NCI-H2081 (cell line): ENCODE measurements at places on chromosomes 12 and 14.

GRCh38 chr14:89432226-89432625 is 15.2 kb upstream of the FOXN3 start:
- DNase-seq = peak; percentile 53

DNA sequence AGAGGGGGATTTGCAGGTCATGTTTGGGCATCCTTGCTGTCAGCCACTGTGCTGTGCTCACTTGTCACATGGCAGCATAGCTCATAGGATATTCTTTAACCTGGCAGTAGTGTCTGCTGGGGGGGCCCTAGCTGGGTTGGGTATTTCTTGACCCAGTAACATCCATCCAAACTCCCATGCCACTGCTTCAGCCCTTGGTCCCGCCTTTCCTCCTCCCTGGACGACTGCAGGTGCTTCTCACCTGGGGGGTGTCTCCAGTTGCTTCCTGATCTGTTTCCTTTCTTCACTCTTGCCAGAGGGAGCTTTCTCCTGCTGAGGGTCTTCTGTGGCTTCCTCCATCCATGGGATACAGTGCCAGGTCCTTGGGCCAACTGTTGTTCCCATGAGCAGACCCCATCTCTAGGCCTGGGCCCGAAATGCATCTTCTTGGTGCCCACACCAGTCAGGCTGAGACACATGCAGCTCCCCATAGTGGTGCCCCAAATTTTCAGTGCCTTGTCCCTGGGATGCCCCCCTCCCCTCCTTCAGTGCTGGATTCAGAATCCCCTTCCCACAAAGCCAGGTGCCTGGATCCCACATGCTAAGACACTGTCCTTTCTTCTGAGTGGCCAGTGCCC is 20.5 kb downstream of the C14orf132 start:
- no peak for DNase-seq

- no peak for DNase-seq
Observed at GRCh38 chr12:11743423-11744409, 94.2 kb downstream of the ETV6 start.

DNA sequence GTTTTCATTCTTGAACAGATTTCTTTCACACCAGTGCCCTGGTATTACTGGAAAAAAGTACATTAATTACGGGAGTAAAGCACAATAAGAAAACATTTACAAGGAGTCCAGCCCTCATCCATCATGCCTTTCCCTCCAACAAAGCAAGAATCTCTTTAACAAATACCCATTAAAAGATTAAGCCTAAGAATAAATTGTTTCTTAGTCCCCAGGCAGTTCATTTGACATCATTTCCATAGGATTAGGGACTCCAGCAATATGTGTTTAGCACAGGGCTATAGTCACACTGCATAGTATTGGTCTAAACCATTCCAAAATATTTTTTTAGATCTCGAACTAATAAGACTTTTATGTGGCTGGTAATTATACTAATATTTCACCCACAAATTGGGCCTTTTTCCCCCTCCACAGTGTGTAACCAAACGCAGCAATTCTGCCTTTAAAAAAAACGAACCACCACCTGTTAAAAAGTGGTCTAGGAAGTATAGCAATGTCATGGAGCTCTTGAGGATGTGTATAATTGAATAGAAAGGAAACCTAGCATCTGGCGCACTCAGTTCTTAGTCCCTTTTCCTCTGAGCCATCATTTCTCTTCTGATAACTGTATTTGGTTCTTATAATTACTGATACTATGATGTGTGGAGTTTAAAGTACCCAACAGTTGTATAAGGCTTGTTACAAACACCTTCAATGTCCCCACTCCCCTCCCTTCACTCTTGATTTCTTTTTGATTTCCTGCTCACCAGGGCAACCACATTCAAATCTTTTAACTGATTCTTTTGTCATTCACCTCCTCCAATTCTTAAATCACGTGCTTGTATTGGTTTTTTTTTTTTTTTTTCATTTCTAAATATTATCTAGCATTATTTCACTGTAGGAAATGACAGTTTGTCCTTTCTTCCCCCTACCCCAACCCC is 138.7 kb downstream of the ETV6 start:
- DNase-seq = no peak

GRCh38 chr12:92362126-92362525 is 216.5 kb upstream of the BTG1 start:
- DNase-seq = no peak

DNA sequence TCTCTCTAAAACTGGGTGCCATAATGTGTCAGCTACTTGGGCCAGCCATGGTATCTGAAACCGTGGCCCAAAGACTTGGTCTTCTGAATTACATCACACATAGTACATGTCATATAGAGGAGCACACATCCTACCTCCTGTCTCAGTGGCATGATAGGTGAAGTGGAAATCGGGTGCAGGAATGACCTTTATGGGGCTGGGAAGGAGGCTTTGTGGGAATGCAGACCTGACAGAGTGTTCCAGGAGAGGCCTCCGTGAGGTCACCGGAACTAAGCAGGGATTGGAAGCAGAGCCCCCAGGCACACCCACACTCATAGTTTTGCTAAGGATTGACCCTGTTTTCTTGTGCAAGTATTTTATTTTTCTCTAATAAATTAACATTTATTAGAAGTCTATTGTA is 82.6 kb downstream of the NTF3 start:
- no peak for DNase-seq

DNA sequence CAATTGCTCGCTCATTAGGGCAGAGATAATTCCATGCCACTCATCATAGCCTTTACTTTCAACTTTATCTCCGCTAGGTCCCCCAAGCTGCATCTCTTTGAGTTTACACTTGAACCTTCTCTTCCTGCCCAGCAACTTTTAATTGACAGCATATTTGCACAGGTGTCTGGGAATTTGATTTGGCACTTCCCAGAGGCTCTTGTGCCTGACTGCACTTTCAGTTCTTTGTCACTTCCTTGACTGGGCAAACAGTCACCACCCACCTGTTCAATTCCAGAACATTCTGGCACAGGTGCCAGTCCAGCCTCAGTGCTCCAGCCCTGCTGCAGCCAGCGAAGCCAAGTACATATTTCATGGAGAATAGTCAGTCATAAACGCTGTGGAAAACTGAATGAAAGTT is 110.1 kb upstream of the LRIG3 start:
- no peak for DNase-seq

DNA sequence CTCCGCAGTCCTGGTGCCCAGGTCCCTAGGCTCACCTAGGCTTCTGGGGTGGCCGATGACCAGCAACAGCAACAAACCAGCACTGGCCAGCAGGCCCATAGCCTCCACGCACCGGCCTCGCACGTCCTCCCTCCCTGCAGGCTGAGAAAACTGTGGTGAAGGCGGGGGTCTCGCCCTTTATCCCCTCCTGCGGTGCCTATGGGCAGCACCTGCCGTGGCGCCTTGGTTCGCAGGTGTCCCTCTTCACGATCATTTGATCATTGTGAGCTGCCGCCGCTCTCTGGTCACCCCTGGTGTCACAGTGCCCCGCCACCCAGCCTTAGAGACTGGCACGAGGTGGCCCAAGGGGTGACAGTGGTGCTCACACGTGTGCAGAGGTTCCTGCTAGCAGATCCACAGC is at the start of gene OVCH1:
TSS of gene OVCH1 (minus strand) at position 99 of the 400 bp plus-strand sequence. CDS start at position 99, 0 bp downstream.
- DNase-seq = no peak

- DNase-seq = no peak
Observed at GRCh38 chr12:68048648-68049297, 59.5 kb downstream of the IFNG-AS1 start.

DNA sequence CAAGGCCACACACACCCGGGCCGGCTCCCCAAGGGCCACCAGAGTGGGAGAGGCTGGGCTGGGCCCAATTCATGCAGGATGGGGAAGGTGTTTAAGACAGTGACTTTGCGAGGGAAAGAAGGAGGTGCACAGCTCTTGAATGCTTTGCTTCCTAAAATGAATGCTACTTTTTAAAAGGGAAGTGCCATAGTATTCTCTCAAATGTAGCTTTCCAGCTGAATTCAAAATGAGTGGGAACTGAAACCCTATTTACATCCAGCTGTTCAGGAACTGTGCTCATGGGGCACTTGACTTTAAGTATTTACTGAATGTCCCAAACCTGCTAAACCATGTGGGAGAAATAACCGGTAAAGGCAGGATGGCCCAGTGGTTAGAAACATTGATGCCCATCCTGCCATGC is 7.6 kb downstream of the ITPK1 start:
- DNase-seq = no peak

DNA sequence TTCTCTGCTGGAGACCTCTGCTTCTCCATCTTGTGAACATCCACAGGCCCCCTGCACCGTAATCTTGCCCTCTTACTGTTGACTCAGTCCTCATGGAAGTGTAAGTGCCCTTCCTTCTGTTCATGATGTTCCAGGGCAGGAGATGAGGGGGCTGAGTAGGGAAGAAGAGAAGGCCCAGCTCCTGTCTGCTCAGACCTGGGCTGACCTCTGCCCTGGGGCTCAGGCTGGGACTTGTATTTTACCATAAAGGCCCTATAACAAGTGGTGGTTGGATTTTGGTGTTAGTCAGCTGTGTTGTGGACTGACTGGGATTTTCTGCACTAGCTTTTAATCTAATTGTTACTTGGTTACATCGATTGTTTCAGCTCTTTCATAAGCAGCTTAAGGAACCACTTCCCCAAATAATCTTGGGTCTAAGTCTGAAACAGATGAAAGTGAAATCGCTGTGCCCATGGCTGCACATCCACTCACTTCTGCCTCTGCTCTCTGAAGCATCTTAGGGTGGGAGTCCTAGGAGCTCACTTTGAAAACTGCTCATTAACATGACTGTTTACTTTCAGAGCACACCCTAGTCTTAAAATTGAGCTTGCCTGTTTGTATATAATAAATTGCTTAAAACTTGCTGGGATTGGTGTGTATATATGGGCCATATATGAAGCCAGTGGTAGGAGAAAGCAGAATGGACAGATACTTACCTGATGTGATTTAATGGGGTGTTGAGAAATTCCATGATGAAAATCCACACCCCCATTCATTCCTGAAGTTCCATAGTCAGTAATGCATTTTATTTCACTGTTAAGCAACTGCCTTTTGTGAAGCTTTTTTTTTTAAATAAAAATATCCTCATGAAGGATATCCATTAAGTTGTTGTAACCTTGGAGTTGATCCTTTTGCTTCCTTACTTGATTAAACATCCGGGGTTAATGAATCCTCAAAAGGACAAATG is 17.7 kb downstream of the C12orf71 start:
- no peak for DNase-seq

- peak; percentile 93 for DNase-seq
Observed at GRCh38 chr12:103249607-103250006, 246.2 kb downstream of the C12orf42 start.

GRCh38 chr14:52380294-52380693 is 66.2 kb downstream of the PTGER2 start:
- DNase-seq = no peak

GRCh38 chr12:110088936-110089335 is 35.2 kb upstream of the IFT81 start:
- DNase-seq = no peak

DNA sequence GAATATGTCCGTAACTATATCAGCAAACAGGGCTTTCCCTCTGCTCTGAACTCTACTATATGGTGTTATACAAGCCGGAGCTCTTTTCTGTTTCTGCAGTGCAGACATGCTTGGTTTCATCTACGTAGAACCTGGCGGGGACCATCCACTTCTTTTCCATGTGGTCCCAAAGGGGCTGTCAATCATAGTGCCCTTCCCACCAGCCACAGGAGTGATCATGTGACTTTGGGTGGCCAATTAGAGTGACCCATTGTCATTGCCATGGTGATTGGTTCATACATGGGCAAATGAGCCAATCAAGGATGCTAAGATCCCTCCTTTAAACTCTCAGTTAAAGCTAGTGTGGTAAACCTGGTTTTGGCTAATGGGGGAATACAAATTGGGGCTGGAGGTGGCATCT is 281.3 kb downstream of the TMEM132D start:
- no peak for DNase-seq

DNA sequence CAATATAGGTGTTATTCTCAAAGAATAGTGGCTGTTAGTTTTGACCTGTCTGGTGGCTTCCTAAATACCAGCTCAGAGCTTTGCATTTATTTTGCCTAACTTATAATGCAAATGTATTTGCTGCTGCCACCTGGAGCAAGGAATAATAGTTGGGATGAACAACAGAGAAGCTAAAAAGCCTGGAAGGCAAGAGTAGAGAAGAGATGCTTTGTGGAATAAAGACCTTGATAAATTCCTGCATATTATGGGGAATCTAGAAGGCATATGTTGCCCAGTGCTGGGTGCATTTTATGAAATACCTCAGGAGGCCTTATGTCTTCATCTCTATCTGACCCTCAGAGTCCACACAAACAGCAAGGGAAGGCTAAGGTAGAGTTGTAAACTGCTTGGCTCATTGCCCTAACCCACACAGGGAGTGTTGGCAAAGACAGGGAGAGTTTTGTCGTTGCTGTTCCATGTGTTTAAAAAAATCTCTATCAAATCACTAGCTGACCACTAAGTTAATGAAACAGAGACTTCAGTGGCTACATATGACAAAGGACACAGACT is 53.7 kb upstream of the SCAF11 start:
- DNase-seq = no peak

DNA sequence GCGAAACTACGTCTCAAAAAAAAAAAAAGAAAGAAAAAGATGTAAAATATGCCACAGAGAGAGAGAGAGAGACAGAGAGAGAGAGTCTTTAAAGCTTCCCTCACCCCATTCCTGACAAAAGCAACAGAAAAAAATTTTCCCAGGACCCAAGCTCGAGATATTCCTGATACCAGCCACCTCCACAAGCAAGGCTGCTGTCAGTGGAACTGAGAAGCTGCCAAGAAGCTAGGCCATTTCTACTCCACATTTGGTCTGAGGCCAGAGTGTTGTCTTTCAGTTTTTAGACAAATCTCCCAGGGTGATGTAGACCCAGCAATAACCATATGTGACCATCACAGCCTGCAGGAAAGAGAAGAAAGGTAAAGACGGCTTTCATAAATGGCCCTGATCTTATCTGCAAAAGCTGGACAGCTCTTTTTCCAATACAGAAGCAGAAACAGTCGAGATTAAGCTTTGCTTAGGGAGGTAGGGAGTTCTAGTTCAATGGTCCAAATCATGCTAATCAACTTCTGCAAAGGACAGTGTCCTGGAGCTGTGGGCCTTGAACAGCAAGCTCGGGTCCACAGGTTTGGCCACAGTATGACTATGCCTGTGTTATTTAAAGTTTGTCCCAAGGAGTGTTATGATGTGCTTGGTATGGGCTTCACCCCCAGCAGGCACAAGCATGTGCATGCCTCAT is 130.3 kb upstream of the NUDT4 start:
- DNase-seq = no peak
